Inflammatory macrophage treated with lipopolysaccharide for 1 hour (primary cell): ENCODE measurements at places on chromosomes 4 and X.

DNA sequence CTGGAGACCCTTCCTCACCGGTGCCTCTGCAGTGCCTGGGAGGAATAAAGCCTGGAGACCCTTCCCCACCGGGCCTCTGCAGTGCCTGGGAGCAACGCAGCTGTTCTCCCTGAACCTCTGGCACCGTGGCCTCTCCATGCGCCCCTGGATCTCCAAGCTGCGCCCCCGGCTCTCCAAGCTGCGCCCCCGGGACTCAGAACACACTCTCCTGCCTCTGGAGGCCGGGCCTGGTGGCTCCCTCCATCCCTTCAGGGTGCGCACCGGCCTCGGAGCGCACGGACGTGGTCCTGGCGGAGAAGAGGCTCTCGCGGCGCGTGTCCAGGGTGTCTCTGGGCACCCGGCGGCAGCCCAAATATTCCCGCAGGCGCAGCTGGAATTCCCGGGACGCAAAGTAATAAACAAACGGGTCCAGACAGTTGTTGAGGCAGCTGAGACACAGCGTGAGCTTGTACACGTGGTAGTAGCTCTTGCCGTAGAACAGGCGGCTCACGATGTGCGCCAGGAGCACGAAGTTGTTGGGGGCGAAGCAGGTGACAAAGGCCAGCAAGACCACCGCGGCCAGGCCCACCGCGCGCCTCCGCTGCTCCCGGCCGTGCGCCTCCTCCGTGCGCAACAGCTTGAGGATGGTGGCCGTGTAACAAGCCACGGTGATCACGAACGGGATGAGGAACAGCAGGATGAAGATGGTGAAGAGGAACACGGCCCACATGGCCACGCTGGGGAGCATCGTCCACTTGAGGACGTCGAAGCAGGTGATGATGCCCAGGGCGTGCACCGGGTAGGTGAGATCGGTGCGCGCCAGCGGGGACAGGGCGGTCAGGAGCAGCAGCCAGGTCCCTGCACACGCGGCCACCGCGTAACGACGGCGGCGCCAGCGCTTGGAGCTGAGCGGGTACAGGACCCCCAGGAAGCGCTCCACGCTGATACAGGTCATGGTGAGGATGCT, 12.8 kb upstream of the ASMTL start:
- DNase-seq: no peak

GRCh38 chrX:47215291-47215900, 3.1 kb upstream of the CDK16 start:
- no peak for DNase-seq

DNA sequence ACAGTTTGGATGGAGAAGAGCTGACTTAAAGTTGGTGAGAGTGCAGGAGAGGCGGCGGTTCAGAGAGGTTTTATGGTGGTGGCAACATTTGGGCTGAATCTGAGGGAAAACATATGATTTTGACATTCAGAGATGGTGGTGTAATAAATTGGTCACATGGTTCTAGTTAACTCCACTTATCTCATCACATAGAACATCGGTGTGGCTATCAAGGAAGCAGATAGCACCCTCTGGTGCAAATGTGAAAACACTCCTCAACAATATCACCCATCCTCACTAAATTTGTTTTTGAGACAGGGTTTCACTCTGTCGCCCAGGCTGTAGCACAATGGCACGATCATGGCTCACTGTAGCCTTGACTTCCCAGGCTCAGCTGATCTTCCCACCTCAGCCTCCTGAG, 28.8 kb downstream of the SUPT20HL2 start:
- DNase-seq: peak; percentile 11

- DNase-seq: no peak
Observed at GRCh38 chrX:33190016-33190415, 21.3 kb downstream of the DMD start.

GRCh38 chrX:40104985-40105834, 7.5 kb upstream of the BCOR start:
- DNase-seq: no peak

- DNase-seq: no peak
Observed at GRCh38 chr4:1601533-1601835, 82.6 kb downstream of the FAM53A start.

GRCh38 chr4:98068495-98068894, 74.8 kb downstream of the STPG2 start:
- DNase-seq: no peak

DNA sequence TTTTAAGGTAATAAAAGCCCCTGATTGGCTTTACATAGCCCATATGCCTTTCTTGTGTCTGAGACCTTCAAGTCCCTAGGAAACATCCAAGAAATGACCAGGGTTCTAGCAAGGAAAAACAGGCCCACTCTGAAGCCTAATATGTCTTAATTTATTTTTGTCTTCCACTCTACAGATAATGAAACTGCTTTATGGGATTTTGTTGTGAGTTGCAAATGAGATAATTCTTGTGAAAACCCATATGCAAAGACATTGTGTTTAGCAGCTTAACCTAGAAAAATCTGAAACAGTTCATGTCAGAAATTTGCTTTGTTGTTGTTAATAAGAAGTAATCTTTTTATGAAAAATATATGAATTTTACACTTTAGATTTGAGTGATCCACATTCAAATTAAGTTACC, 190.7 kb upstream of the BMP3 start:
- DNase-seq: no peak

- DNase-seq: no peak
Observed at GRCh38 chrX:23317799-23318724, 16.6 kb upstream of the PTCHD1 start.

DNA sequence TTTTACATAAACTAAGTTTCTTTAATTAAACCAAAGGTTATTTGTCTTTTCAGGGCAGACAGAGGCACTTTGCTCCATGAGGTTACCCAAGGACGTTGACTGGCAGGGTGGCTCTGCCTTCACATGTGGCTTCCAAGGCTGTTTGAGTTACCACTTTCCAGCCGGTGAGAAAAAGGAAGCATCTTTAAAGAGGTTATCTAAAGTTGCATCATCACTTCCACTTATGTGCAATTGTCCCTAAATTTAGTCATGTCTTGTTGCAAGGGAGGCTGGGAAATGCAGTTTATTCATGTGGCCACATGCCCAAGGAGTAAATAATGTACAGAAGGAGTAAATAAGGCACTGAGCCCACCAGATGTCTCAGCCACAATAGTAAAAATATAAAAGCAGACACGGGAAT, 29.0 kb upstream of the RAP1GDS1 start:
- peak; percentile 71 for DNase-seq

DNA sequence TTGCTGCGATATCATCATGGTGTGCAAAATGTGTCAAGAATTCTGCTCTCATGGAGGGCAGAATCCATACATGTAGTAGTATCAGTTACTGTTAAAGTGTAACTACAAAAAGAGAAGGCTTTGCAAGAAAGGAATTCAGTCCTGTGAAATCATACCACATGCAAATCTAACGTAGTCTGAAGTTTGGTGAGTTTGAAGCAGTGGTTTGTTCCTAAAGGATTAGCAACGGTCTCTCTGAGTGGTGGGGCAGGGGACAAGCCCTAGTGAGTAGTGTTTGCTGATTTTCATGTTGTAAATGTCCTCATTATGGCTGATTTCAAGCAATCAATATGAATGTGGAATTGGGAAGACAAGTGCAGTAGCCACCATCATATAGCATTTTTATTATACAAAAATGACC, 47.1 kb upstream of the CLNK start:
- no peak for DNase-seq

DNA sequence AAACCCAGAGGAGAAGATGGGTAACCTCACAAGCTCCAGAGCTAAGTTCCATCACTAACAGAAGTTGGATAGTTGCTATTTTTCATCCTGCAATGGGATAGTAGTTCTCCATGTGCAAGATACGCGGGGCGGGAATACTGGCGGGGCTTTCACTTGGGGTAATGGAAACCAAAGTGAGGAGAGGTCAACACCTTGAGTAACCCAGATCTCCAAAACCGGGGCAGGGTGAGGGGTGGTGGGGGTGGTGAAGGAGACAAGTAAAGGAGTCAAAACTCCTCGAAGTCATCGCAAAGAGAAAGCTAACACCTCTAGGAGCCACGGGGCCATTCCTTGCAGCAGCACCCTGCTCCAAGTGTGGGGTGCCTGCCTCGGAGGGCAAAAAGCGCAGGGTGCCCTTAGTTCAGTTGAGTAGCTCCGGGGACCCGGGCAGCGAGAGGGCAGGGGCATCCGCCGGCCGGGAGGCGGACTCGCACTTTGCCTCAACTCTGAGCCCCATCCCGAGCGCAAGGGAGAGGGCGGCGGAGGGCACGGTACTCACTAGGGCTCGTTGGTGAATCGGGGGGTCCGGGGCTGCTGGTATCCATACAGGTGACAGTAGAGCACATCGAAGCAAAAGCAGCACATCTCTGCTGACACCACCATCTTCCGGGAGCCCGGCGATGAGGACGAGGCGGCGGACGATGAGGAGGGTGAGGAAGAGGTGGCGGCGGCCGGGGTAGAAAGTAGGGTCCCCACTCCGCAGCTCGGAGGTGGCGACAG, 645 bp downstream of the AMMECR1 start:
- DNase-seq: no peak

DNA sequence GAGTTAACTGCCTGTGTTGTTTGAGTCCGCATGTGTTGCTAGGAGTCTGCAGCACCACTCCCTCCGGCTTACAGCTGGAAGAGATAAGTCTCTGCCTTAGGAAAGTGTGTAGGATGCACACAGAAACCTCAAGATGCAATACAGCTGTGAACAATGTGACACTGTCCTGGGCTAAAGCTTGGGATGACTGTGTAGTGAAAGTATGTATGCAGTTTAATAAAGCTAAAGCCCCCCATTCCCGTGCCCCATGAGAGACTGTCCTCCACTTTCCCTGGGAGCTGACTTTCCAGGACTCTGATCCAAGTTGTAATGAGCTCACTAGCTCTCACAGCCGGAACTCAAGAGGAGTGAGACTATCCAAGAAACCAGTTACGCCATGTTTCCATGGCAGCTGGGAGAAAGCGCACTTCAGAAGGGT, 156.6 kb upstream of the FTHL17 start:
- no peak for DNase-seq

DNA sequence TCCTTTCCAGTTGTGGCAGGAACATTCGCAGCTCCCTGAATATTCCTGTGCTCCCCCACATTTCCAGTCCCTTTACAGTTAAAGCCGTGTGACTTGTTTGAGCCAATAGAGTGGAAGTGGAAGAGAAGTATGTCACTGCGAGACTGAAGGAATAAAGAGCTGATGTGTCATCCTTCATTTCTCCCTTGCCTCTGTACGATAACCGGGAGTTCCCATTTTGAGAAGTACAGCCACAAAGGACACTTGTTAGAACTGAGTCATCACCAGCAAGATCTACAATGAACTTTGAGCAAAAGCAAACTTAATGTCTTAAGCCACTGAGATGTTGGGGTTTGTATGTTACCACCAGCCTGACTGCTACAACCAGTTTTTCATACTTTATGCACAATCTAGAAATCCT, 92.3 kb downstream of the SPRY1 start:
- DNase-seq: peak; percentile 88

DNA sequence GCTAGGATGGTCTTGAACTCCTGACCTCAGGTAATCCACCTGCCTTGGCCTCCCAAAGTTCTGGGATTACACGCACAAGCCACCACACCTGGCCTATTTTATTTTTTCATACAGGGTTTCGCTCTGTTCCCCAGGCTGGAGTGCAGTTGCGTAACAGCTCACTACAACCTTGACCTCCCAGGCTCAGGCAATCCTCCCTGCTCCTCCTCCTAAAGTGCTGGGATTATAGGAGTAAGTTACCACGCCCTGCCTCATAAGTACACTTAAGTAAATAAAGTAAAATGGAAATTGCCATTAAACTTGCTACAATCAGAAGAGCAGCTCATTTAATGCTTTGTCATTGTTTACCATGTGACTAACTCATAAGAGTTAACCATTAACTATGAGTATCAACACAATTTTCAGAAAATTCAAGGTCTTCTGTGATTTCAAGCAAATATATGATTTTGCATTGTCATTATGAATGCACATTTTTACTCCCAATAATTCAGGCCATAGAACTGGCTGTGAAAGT, 12.3 kb downstream of the UGDH start:
- no peak for DNase-seq

DNA sequence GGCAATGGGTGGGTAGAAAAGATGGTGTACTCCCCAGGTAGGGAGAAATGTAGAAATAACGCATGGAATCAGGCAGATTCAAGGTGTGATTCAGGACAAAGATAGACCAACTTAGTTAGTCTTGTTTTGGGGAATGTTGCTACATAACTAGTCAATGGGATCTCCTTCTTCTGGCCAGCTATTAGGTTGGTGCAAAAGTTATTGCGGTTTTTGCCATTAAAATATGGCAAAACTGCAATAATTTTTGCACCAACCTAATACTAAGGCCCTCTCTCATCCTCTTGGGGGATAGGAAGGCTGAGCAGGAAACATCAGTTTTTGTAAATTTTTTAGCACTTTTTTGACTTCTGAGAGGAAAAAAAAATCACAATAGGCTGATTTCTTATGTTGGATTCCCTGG, 23.2 kb downstream of the CYBB start:
- DNase-seq: no peak

DNA sequence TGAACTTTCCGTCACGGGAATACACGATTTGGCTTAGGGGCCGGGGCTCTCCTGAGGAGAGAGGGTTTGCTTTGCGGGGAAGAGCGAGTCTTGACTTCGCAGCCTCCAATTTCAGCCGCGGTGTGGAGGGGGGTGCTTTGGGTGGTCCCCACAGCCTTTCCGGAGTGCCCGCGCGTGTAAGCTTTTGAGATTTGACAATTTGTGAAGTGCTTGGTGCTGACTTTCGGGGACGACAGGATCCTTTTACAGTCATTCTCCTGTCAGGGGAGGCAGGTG, 355 bp downstream of the SCML1 start:
- DNase-seq: no peak

DNA sequence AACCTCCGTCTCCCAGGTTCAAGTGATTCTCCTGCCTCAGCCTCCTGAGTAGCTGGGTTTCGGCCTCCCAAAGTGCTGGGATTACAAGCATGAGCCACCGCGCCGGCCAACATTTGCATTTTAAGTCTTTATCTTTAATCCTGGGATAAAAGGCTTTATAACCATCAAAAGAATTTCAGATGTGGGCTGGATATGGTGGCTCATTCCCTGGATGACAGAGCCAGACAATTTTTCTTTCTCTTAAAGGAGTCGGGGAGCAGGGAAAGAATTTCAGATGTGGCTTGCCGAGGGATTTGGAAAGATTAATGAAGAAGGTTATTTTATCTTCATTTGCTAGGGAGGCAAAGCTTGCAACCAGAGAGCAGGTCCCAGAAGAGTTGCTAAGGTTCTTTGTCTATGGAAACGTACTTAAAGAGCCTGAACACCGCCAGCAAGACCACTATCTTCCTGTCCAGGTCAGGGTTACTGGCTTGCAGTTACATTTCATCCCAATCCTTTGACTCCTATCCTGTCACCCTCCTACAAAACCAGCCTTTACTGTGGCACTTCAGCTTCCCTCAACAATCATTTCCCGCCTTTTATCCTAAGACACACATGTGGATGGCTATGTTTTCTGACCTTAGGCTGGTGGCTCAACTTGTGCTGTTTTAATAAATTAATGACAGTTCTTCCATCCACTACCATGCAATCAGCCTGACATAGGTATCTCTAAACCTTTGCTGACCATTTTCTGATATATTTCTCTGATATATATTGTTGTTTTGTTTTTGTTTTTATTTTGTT, 3.9 kb upstream of the KLHL8 start:
- no peak for DNase-seq
